ENCODE measurements at places on chromosomes 11 and 22.

DNA sequence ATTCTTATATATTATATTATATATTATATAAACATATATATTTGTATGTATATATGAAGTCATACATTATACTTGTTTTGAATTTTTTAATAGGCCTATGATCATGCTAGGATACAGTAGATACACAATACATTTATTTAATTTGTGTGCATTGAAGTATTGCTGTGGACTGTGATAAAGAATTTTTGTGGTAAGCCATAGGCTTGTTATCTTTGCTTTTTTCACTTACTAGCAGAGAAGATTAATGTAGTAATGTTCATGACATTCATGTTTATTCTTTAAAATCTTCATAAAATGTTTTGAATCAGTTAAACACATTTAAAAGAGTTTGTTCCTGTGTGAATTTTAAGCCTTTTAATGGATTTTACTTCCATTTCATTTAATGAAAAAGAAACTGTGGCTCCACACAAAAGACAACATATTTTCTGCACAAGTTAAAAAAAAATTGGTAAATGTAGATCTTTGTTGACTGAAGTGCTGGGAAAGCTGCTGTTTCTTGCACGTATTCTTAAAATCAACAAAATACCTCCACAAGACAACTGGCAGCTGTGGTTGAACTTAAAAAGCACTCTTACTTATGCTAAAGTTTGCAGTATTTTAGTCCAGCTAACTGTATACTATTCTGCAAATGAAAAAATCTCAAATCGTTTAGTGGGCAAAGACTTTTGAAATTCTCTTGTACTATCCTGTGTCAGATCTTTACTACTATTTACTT is 156.2 kb downstream of the TMEM135 start:
- DNase-seq = no peak

- DNase-seq = no peak
These were observed 391.5 kb downstream of the SHANK2 start for GRCh38 chr11:70860888-70861287.

- DNase-seq = no peak
These were observed 41.6 kb downstream of the MRTFA start for GRCh38 chr22:40594924-40595323.

- no peak for DNase-seq
These were observed 2.5 kb downstream of the KCTD17 start for GRCh38 chr22:37054056-37054395.

- DNase-seq = no peak
These were observed 20.3 kb downstream of the DKK3 start for GRCh38 chr11:11988099-11988651.

DNA sequence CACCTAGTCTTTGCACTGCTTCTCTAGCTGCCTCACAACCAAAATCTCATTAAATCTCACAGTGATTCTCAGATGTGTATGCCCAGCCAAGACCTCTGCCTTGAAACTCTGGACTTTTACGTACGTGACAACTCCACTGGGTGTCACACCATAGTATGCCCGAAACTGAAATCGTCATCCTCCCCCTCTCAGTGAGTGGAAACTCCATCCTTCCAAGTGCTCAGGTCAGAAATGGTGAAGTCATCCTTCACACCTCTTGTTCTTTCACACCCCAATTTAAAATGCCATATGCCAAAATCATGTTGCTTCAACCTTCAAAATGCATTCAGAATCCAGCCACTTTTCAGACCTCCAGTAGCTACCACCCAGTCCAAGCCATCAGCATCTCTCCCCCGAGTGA is 42.5 kb downstream of the SFI1 start:
- peak; percentile 43 for DNase-seq

- DNase-seq = no peak
These were observed 8.8 kb downstream of the DGCR2 start for GRCh38 chr22:19113429-19113828.

- no peak for DNase-seq
These were observed 36.2 kb downstream of the UVRAG start for GRCh38 chr11:75851203-75851602.

DNA sequence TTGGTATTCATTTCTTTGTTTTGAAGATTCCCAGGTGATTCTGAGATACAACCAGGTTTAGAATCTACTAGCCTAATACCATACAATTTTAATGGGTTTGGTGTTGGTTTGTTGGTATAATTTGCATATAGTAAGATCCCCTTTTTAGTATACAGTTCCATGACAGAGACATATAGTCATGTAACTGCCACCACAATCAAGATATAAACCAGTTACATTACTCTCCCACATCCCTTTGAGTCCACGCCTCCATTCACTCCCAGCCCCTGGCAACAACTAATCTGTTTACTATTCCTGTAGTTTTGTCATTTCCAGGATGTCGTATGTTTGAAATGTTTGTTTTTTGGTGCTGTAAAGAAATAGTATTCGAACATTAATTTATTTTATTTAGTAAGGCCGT is 4.3 kb downstream of the ASRGL1 start:
- DNase-seq = no peak
